ENCODE measurements at places on chromosomes 12 and 14. TPM values are rescaled to one million over a fixed set of nuclear protein-coding genes. Genes with fewer than 3 reads are reported as not detected.

The TBX5 gene
- total RNA-seq, result 10.8 TPM

The RGS6 gene
- total RNA-seq, result not detected

The KRT74 gene
- not detected for total RNA-seq

The TAS2R30 gene
- 7.2 TPM for total RNA-seq

GRCh38 chr12:60162988-60163720, 567.3 kb downstream of the SLC16A7 start:
- no peaks in the 10 kb centered on the region for H3K27me3 ChIP-seq
- DNase-seq, result no peak
- H3K36me3 ChIP-seq, result no peaks in the 10 kb centered on the region

DNA sequence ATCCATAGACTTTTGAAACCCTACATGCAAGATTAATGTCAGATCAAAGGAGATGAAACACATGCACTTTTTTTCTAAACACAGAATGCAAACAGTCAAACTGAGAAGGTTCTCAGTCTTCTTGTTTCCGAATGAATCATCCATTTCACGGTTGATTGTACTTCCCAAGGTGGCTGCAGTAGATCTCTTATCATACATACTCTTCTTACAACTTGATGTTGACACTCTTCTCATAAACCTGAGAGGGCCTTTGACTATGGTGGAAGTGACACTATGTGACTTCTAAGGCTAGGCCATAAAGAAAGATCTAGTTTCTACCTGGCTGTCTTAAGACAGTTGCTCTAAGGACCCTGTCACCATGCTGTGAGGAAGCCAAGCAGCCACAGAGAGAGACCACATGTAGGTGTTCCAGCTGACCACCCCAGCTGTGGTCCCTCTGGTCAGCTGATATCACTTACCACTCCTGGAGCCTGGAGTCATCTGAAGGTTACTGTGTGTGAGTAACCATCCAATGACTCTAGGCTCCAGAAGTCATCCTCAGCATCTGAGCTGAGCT, 67.2 kb upstream of the HMGA2 start:
- H3K27me3 ChIP-seq, result no peaks in the 10 kb centered on the region
- no peak overlapping the region for H3K4me3 ChIP-seq
- DNase-seq, result peak; percentile 16
- no peaks in the 10 kb centered on the region for H3K4me1 ChIP-seq
- H3K27ac ChIP-seq, result no peak overlapping the region

- H3K4me3 ChIP-seq, result no peak overlapping the region
- no peaks in the 10 kb centered on the region for H3K36me3 ChIP-seq
- no peaks in the 10 kb centered on the region for H3K27me3 ChIP-seq
- H3K27ac ChIP-seq, result no peak overlapping the region
- no peak for DNase-seq
Measured at GRCh38 chr14:67881225-67881624, 61.6 kb downstream of the RAD51B start.

DNA sequence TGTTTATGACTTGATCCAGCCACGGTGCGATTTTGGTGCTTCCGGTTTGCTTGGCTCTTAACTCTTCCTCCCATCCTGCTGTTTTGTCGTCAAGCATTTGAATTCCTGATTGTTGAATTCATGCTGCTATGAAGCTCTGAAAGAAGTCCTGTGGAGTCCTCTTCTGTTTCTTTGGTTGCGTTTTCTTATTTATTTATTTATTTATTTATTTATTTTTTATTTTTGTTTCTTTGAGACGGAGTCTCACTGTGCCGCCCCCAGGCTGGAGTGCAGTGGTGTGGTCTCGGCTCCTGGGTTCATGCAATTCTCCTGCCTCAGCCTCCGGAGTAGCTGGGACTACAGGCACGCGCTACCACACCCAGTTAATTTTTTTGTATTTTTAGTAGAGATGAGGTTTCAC, 3.0 kb upstream of the MTA1 start:
- H3K36me3 ChIP-seq, result no peaks in the 10 kb centered on the region
- H3K4me1 ChIP-seq, result peaks cover 18% of the 10 kb centered on the region
- H3K27ac ChIP-seq, result no peak overlapping the region

- no peaks in the 10 kb centered on the region for H3K27me3 ChIP-seq
- H3K4me1 ChIP-seq, result no peaks in the 10 kb centered on the region
- H3K36me3 ChIP-seq, result no peaks in the 10 kb centered on the region
- H3K27ac ChIP-seq, result no peak overlapping the region
Measured at GRCh38 chr12:126353604-126354003, 1288.4 kb downstream of the AACS start.

DNA sequence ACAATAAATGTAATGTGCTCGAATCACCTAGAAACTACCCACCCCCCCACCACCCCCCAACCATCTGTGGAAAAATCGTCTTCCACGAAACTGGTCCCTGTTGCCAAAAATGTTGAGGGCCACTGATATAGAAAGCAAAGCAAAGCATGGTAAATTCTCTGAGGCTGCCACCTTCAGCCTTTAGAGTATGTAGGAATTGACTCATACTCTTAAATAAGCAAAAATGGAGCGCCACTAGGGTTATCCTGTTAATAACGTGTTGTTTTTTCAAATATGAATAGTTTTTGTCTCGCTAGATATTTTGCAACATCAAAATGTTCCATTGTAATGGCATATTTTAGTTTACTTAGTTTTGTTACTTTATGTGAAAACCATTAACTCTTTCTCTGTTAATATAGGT, 18.2 kb downstream of the DYNC1H1 start:
- peaks cover 8% of the 10 kb centered on the region for H3K4me1 ChIP-seq
- no peaks in the 10 kb centered on the region for H3K27me3 ChIP-seq
- H3K27ac ChIP-seq, result no peak overlapping the region
- no peak overlapping the region for H3K4me3 ChIP-seq
- peaks cover 63% of the 10 kb centered on the region for H3K36me3 ChIP-seq

- no peaks in the 10 kb centered on the region for H3K4me1 ChIP-seq
- no peak overlapping the region for H3K27ac ChIP-seq
- no peaks in the 10 kb centered on the region for H3K27me3 ChIP-seq
- H3K36me3 ChIP-seq, result no peaks in the 10 kb centered on the region
- no peak overlapping the region for H3K4me3 ChIP-seq
- no peak for DNase-seq
Measured at GRCh38 chr12:131213896-131214442, 260.3 kb downstream of the ADGRD1 start.

GRCh38 chr12:42361909-42362646, 36.1 kb downstream of the PPHLN1 start:
- H3K36me3 ChIP-seq, result peaks cover 4% of the 10 kb centered on the region
- no peak overlapping the region for H3K4me3 ChIP-seq
- peaks cover 5% of the 10 kb centered on the region for H3K4me1 ChIP-seq
- no peaks in the 10 kb centered on the region for H3K27me3 ChIP-seq
- peak; percentile 4 for DNase-seq

- H3K27ac ChIP-seq, result no peak overlapping the region
- DNase-seq, result no peak
- peaks cover 4% of the 10 kb centered on the region for H3K4me1 ChIP-seq
- H3K27me3 ChIP-seq, result peaks cover 4% of the 10 kb centered on the region
- H3K4me3 ChIP-seq, result no peak overlapping the region
Measured at GRCh38 chr14:20628063-20628854, 13.2 kb downstream of the OR6S1 start.

GRCh38 chr14:56840221-56840620, 29.9 kb upstream of the OTX2 start:
- H3K4me1 ChIP-seq, result no peaks in the 10 kb centered on the region
- DNase-seq, result no peak
- no peak overlapping the region for H3K4me3 ChIP-seq
- no peaks in the 10 kb centered on the region for H3K27me3 ChIP-seq
- H3K27ac ChIP-seq, result no peak overlapping the region

GRCh38 chr12:3323002-3323685, 167.9 kb upstream of the PRMT8 start:
- H3K4me3 ChIP-seq, result no peak overlapping the region
- H3K36me3 ChIP-seq, result no peaks in the 10 kb centered on the region
- no peak for DNase-seq
